NCI-H1436 treated with DMSO at 0.1 percent for 48 hours (cell line): ENCODE measurements at places on chromosomes 2 and 18.

DNA sequence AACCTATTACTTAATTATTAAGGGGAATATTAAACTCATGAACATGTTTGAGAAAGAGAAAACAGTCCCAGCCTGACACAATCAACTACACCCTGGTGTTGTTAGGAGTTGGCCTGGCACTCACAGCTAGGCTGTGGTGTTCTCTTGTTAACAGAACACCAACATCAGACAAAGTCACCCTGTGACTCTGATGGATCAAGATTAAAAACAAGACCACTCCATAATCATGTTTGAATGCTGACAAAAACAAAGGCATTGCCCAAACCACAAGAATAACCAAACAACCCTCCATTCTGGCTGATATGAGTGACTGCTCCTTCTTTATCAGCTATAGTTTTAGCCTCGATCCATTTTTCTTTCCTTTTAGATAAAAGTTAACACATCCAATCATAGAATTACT lies 3.0 kb downstream of the BOLL start:
- no peak for DNase-seq

DNA sequence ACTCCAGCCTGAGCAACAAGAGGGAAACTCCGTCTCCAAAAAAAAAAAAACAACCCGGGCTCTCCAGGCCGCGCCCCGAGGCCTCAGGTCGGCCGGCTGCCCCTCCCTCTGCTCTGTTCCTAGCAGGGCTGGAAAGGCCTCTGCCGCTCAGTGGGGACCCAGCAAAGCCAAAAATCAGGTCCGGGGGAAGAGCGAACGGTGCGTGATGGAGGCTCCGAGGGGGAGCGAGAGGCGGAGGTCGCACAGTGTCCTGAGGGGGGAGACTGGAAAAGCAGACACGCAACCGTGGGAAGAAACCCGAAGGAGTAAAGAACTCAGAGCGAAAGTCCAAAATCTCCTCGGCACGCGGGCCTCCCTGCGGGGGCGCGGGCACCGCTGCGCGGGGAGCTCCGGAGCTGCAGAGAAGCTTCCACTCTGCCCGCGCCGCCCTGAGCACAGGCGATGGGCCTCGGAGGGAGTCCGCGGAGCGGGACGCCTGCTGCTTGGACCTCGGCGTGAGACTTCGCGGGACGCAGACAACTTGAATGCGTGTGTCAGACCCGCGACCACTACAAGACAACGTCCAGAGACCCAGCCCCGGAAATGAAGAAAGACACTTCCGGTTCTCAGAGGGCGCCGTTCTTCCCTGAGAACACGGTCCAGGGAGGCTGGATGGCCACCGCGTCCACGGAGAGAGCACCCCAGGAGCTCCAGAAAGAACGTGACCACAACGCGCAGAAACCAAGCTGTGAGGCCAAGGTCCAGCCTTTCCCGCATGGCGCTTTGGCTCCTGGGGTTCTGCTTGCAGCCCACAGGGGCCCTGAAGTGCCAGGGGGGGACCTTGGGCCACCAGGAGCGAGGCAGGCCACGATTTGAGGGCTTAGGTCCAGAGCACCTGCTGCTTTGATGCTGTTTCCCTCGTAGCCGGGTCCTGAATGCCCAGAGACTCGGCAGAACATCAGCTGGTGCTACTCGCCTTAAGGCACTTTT lies 219.8 kb downstream of the DPP10 start:
- DNase-seq, result no peak

- no peak for DNase-seq
Observed at GRCh38 chr2:140650825-140651224, 1480.0 kb downstream of the LRP1B start.

GRCh38 chr2:238968616-238969384 lies 120.9 kb downstream of the TWIST2 start:
- no peak for DNase-seq

DNA sequence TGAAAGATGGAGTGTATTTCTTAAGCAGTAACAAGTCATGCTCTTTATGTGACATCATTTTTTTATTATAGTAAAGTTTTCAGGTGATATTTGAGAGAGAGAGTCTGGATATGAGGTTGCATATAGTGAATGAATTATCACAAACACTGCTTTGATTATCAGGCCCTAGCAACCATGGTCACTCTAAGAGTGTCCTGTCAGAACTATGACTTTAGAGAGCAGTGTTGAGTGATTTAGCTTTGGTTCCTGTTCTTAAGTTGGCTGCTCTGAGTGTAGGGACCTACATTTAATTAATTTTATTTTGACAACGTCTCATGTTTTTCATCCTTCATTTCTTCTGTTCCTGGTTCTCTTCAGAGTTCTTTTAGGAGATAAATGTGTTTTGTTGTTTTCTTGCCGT lies 275.5 kb downstream of the KCNJ3 start:
- no peak for DNase-seq

GRCh38 chr2:161370981-161371380 lies 45.1 kb upstream of the TBR1 start:
- no peak for DNase-seq

- DNase-seq, result no peak
Observed at GRCh38 chr2:172985139-172985892, 90.3 kb upstream of the MAP3K20 start.

DNA sequence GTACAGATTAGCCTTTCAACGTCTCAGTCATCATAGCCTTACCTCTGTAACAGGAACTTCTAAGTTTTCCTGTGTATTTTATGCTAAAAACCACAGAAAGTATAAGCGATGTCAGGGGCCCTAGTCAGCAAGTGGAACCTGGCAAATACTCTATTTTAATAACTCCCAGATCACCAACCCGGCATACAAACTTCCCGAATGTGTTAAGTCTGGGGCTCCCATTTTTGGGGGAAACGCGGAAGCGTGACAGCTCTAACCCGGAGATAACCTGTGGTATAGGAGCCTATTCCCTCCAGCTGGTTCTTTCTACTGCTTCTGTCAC lies 574 bp downstream of the NIFK start:
- DNase-seq, result no peak

DNA sequence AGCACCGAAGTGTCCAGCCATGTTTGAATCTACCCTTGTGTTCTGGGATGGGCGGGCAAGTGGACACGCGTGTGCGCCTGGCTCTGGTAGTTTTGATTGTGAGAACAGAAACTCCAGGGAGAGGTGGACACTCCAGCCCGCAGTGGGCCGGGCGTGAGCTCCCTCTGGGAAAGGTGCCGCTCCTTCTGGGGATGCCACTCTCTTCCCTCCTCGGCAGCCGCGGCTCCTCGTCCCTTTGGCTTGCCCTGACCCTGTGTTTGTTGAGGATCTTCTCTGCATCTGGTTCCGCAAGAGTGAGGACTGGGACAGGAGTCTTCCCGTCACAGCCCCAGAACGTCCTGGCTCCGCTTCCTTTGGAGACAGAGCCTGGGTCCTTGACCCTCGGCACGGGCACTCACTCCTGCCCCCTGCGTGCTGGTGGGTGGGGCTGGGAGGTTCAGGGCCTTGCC lies 1.3 kb downstream of the CTDP1 start:
- DNase-seq, result no peak

DNA sequence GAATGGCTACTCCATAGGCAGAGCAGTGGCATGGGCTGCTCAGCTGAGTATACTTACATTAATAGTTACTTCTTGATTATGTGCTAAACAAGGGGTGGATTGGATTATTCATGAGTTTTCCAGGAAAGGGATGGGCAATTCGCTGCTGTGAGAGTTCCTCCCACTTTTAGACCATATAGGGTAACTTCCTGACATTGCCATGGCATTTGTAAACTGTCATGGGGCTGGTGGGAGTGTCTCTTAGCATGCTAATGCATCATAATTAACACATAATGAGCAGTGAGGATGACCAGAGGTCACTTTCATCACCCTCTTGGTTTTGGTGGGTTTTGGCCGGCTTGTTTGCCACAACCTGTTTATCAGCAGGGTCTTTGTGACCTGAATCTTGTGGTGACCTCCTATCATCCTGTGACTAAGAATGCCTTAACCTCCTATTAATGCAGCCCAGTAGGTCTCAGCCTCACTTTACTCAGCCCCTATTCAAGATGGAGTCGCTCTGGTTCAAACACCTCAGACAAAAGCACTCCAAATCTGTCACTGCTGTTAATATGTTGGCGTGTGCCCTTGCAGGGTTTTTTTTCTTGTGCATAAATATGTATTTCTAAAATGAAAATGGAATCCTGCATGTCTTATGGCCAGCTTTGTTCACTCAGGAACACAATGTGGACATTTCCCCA lies 56.0 kb downstream of the CYBRD1 start:
- no peak for DNase-seq

DNA sequence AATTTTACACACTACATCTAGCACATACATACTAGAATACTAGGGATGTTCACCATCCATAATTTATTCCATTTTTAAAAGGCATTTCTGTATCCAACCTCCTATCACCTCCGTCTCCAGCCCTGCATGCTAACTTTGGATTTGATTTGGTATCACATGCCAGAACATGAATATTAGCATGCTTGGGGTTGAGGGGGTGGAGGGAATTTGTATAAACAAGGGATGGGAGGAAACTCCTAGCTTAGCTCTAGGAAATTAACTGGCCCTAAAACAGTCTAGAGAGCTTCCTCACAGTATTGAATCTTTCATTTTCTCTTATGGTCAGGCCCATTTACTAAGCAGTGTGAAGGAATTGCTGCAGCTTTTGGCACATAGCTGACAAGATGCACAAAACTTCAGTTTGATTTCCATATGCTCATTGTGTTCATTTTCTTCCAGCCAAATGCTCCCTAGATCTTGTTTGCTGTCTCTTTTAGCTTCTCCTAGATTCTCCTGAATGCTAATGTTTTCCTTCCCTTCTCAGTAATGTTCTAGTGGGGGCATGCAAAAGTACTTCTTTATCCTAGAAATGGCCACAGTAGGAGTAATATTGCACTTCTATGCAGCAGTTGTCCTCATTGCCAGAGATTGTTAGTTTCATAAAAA lies 135.2 kb downstream of the VWC2L start:
- DNase-seq, result no peak

DNA sequence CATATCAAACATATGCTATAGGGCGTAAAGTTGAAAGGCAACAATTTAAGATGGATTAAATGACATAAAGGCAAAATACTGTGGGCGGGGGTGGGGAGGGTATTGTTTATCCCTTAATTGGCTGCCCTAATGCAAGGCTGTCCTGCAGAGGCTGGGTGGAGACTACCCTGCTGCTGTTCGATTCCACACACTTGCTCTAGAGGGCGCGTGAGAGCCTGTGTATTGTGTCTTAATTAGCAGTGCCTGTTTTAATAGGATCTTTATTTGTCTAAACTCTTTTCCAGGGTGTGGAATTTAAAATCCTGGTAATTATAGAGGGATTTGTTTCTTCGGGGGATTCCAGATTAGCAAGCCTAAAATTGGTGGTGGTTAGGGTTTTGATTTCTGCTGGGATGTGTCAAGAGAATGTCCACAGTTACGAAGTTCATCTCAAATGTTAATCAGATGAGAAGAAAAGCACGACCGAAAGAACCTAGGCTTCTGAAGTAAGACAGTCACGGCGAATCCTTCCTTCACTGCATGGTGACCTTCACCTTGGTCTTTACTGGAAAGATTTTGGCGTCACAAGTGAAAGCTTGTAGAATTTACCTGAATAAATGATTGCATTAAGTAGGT lies 103.5 kb upstream of the MAP3K20 start:
- DNase-seq, result no peak

DNA sequence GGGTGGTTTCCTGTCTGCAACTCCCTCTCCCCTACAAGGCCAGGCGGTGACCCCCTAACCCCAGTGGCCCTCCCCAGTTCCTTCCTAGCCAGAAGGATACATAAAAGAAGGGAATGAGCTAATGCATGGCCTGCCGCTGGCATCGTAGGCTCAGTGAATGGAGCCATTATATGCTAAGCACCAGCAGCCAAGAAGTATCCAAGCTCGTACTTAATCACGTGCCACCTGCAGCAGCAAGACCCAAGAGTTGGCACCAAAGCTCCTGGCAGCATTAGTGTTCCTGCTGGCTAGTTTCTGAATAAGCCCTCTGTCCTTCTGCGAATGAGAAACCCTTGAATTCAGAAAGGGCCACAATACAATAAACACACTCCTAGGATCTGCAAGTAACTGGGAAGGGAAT lies 4.3 kb downstream of the DBI start:
- no peak for DNase-seq

GRCh38 chr18:2114765-2115164 lies 456.5 kb downstream of the METTL4 start:
- no peak for DNase-seq

- DNase-seq, result no peak
Observed at GRCh38 chr2:113967272-113967671, 77.4 kb downstream of the ACTR3 start.
